ENCODE measurements at places on chromosomes 6 and 20. TPM values are rescaled to one million over a fixed set of nuclear protein-coding genes. Genes with fewer than 3 reads are reported as not detected.

The RAD21L1 gene
- total RNA-seq: not detected

The SLCO4A1 gene
- 4.5 TPM for total RNA-seq

The PDE10A gene
- not detected for total RNA-seq

The RHAG gene
- total RNA-seq: not detected

The CD40 gene
- total RNA-seq: 3.2 TPM

The NNAT gene
- total RNA-seq: not detected
